ENCODE measurements at places on chromosomes 7 and 10.
A peak's percentile ranks its signal among the peaks of the same experiment; 100 is the strongest.

DNA sequence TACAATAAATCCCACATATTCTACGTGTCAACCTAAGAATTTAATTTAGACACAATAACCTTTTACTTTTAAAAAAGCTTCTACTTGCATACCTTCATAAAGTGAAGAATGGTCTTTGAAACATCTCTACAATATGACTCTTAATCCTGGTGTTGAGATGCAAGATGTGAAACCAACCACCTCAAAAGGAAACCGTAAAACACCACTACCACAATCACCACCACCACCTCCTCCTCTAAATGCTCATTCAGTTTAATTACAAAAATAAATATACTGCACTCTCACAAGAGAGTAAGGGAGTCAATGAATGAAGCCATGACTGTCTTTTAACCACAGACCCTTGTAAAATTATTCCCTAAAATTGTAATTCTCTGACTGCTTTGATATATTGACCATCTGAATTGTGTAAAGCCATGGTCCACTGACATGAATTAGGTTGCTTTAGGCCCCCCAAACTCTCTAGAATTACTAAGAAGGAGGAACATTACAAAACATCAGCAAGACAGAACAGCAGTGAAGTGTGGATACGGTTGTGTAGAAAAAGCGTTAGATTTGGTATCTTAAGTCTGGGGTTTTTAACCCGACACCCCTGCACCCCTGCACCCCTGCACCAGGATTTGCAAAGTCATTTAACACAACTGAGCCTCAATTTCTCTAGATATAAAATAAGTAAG lies 171.4 kb downstream of the SFMBT2 start:
- DNase-seq: peak; percentile 82

DNA sequence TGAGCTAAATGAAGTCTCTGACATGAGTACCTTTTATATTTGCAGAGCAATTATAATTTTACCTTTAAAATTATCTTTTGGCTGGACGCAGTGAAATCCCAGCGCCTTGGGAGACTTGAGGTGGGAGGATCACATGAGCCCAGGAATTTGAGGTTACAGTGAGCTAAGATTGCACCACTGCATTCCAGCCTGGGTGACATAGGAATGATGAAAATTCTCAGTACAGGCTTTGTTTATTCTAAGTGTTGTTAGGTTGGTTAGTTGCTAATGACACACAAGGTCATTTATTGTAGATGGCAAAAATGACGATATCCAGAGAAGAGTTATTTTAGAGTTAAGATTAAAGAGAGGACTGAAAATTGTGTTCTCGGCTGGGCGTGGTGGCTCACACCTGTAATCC lies 87.6 kb downstream of the XRCC2 start:
- DNase-seq: no peak

DNA sequence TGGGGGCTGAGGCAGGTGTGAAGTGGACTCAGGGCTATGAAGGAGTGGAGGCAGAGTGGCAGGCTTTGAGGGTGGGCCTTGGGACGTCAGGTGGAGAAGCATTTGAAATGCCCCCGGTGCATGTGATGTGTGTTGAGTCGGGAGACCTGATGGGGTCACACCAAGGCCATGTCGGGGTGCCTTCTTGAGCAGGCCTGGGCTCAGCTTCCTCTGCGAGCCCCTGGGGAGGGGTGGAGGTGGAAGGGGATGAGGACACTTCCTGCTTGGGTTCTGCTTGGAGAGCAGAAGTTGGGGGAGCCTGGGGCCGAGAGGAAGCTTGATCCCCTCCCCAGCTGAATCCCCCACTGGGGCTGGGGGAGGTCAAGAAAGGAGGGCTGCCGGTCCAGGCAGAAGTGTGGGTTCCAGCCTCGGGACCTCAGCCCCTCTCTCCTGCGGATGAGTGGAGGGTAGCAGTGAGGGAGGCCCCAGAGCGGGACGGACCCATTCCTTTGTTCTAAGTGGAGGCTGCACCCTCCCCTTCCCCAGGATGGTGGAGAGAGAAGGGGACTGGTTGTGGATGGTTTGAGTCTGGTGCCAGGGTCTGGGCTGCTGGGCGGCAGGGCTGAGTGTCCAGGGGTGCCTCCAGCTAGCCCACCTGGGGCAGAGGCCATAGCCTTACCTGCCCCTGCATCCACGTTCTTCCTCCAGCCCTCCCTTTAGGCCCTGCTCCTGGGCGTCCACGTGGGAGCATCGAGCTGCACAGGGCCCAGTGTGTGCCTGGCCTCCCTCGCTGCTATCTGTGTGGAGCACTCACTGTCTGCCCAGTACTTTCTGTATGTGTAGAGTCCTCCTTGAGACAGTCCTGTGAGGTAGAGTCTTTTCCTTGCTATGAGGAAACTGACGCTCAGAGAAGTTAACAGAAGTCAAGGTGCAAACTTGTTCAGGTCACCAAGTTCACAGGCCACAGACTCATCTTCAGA lies 36.7 kb downstream of the PRF1 start:
- no peak for DNase-seq

DNA sequence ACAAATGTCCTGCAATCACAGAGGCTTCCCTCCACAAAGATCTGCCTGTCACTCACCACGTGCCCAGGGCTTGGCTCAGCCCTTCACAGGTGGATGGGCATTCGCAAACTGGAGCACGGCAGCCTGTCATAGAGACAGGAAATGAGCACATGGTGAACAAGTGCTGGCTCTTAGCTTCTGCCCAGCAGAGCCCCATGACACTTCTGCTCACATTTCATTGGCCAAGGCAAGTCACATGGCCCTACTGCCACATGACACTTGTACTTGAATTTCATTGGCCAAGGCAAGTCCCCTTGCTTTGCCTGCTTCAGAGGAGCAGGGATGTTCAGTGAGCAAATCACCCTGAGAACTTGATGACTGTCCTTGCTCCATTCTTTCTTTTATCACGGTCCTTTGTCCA lies 110.8 kb upstream of the PPP2R2D start:
- DNase-seq: peak; percentile 28

GRCh38 chr10:130921911-130922440 lies 389.5 kb downstream of the TCERG1L start:
- no peak for DNase-seq

GRCh38 chr10:11699550-11700097 lies 42.6 kb upstream of the ECHDC3 start:
- DNase-seq: no peak

GRCh38 chr10:75437693-75438092 lies 6.3 kb downstream of the LRMDA start:
- no peak for DNase-seq

DNA sequence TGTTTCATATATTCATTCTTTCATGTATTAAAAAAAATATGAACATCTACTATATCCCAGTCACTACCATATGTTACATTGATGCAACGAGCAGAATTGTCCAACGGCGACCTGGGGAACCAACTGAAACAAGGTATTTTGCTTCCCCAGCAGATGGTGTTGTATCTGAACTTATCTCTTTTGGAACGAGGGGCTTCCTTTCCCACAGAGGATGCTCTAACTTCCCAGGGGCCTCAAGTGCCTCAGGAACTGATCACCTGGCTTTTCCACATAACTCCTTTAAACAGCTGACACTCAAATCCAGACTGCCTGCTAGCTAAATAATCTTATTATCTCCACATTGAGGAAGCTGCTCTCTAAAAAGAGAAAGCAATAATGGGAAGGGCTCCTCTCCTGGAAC lies 259.3 kb downstream of the HTR7 start:
- DNase-seq: no peak

GRCh38 chr10:71203716-71204115 lies 8.7 kb upstream of the UNC5B start:
- no peak for DNase-seq

DNA sequence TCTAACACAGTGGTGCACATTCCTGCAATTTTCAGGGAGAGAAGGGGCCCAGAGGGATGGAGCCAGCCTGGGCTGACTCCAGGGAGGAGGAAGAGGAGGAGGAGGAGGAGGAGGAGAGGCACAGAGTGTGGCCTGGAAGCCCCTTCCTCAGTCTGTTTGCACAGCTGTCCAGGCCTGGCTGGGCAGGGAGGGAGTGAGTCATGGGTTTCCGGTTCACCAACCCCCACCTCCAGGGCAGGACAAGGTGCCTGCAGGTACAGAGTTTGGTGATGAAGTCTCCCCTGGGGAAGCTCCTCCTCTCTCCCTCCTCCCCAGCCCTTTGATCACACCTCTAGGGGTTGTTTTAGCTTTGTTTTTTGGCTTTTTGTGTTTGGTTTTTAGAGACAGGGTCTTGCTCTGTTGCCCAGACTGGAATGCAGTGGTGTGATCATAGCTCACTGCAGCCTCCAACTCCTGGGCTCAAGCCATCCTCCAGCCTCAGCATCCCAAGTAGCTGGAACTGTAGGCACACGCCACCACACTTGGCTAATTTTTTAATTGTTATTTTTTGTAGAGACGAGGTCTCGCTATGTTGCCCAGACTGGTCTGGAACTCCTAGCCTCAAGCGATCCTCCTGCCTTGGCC lies 77.5 kb upstream of the CUX1 start:
- no peak for DNase-seq

DNA sequence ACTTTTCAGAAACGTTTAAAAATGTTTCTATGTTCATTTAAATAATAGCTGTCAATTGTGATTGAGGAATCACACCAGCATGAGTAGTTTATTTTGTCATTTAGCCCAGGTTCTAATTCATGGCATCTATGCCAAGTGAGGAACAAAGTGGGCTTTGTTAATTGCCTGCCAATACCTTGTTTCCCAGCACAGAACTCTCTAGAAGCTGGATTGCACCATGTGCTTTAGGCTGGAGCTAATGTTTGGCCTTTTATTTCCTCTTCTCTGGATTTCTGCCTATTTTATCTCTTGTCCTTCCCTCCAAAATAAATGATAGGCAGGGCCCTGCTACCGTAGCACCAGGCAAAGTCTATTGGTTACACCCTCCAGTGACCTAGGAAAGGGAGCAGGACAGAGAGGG lies 109.9 kb upstream of the ITGB1 start:
- no peak for DNase-seq

DNA sequence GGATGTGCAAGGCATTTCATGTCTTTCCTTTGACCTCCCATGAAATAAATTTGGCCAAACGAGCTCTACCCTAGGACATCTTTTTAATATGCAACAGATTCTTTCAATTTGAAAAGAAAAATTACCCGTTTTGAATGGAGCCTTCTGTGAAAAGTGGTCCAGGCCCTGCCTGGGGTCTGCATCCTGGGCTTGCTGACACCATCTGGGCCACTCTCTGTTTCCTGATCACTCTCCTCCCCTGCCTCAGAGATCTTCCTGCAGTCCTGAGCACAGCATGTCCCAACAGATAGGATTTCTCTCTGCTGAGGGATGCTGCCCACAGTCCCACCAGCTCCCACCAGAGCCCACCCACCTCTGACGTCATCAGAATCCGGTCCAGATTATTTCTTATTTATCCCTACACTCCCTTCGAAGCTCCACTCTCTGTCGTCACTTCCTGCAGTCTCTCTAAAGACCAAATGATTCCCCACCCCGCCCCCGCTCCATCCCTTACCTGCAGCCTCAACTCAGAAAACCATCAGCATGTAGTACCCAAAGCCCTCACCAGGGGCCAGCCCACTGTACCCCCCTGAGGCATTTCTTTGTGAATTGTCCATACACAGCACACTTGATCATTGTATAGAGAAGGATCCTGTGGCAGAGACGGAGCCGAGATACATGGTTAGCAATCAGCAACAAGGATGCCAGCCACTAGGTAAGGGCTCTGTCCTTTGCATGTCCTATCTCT lies 192.1 kb upstream of the MGMT start:
- DNase-seq: no peak

DNA sequence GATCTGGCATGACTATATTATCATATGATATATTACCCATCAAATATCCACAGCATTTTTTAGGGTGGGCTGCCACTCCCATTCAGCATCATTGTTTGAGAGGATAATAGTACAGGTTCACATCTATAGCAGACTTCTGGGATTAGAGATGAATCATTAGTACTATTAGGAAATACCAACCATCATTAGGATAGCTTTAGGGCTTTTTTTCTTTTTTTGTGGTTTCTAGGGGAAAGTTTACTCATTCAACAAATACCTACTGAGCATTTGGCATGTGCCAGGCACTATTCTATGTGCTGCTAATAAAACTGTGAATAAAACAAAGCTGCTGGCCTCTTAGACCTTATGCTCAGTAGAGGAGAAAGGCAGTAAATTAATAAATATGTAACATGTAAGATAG lies 40.6 kb downstream of the NHLRC2 start:
- no peak for DNase-seq

- DNase-seq: no peak
Observed at GRCh38 chr10:50379616-50380015, 128.3 kb upstream of the ASAH2 start.

- DNase-seq: no peak
Observed at GRCh38 chr10:90470966-90471365, 386.9 kb downstream of the HTR7 start.

DNA sequence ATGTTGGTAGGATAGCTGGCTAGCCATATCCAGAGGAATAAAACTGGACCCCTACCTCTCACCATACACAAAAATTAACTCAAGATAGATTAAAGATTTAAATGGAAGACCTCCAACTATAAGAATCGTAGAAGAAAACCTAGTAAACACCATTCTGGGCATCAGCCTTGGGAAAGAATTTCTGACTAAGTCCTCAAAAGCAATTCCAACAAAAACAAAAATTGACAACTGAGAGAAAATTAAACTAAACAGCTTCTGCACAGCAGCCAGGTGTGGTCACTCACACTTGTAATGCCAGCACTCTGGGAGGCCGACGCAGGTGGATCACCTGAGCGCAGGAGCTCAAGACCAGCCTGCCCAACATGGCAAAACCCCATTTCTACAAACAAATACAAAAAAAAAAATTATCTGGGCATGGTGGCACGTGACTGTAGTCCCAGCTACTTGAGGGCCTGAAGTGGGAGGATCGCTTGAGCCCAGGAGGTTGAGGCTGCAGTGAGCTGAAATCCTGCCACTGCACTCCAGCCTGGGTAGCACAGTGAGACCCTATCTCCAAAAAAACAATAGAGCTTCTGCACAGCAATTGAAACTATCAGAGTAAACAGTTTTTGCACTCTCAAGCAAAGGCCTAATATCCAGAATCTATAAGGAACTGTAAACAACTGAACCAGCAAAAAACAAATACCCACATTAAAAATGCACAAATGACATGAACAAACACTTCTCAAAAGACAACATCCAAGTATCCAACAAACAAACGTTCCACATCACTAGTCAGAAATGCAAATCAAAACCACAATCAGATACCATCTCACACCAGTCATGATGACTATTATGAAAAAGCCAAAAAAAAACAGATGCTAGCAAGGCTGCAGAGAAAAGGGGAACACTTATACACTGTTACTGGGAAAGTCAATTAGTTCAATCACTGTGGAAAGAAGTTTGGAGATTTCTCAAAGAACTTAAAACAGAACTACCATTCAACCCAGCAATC lies 4.8 kb downstream of the CRPPA start:
- no peak for DNase-seq

- DNase-seq: no peak
Observed at GRCh38 chr10:2117641-2118040, 380.3 kb upstream of the ADARB2 start.

DNA sequence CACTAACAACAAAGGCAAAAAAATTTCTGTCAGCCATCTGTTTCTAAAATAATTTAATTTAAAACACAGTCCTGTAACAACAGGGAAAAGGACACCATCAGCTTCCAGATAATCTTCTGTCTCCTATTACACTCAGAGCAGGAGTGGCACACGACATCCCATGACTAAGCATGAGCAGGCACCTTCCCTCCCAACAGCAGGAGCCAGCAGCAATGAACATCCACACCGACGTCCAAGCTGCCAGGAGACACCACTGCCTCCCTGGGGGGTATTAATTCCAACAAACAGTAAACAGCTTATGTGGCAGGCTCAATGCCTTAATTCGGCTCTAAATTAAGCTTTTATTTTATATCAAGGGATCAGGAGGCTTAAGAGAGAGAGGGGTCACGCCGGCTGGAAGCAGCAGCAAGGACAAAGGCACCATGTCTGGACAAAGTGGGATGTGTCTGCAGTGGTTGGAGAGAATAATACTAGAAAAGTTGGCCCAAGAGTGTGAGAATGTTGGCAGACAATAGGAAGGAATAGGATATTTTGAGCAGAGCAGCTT lies 45.7 kb downstream of the KIAA1549 start:
- no peak for DNase-seq

Measured in T-helper 2 cell (primary cell).